ENCODE measurements at places on chromosomes 11 and 22. TPM values are rescaled to one million over a fixed set of nuclear protein-coding genes. Genes with fewer than 3 reads are reported as not detected.

DNA sequence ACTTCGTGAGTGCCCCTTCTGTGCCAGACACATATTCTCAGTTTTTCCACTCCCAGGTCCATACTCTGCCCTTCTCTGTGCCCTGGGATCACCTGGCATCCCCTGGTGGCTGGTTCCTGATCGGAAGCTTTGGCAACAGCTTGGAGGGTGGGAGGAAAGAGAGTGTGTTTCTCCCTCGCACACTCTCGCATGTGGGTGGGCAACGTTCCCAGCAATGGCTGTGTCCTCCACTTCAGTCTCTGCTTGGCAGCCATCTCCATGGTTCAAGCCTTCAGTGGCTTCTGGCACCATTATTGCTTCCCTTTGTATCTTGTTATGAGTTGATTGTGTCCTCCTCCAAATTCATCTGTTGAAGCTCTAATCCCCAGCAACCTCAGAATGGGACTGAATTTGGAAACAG lies 342.7 kb upstream of the SYN3 start:
- no peak overlapping the region for H3K4me3 ChIP-seq
- no peaks in the 10 kb centered on the region for H3K4me1 ChIP-seq
- H3K36me3 ChIP-seq, result peaks cover 3% of the 10 kb centered on the region
- H3K27me3 ChIP-seq, result no peaks in the 10 kb centered on the region
- DNase-seq, result no peak

GRCh38 chr11:67384851-67385366 lies 6.9 kb upstream of the RAD9A start:
- no peak overlapping the region for H3K27ac ChIP-seq
- H3K36me3 ChIP-seq, result no peaks in the 10 kb centered on the region
- no peaks in the 10 kb centered on the region for H3K27me3 ChIP-seq

- H3K4me1 ChIP-seq, result peaks cover 11% of the 10 kb centered on the region
- no peak overlapping the region for H3K4me3 ChIP-seq
- peaks cover 41% of the 10 kb centered on the region for H3K36me3 ChIP-seq
- no peak for DNase-seq
- peak overlapping the region; percentile 85 for H3K27ac ChIP-seq
- H3K27me3 ChIP-seq, result no peaks in the 10 kb centered on the region
Measured at GRCh38 chr11:587546-587945, 11.3 kb downstream of the PHRF1 start.

GRCh38 chr11:23364076-23364475 lies 503.8 kb upstream of the CCDC179 start:
- H3K27ac ChIP-seq, result no peak overlapping the region
- no peak overlapping the region for H3K4me3 ChIP-seq
- no peak for DNase-seq
- H3K4me1 ChIP-seq, result no peaks in the 10 kb centered on the region

GRCh38 chr11:3154001-3154599 lies 11.0 kb downstream of the OSBPL5 start:
- DNase-seq, result no peak
- H3K36me3 ChIP-seq, result no peaks in the 10 kb centered on the region
- H3K4me1 ChIP-seq, result peaks cover 1% of the 10 kb centered on the region
- no peaks in the 10 kb centered on the region for H3K27me3 ChIP-seq
- H3K27ac ChIP-seq, result peak overlapping the region; percentile 3

DNA sequence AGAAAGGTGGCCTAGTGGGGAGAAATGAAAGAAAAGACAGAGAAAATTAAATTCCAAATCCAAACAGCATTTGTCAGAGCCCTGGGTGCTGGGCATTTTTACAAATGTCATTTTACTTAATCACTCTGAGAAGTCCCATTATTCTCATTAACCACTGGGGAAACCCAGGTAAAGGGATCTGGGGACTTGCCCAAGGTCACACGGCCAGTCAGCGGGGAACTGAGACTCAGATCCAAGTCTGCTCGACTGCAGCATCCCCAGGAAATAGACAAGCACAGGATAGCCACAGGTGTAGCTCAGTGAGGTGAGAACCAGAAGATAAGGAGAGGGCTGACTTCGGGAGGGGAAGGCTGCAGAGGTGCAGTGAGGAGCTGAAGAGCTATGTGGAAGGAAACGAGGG lies 7.9 kb downstream of the NRXN2 start:
- H3K36me3 ChIP-seq, result no peaks in the 10 kb centered on the region
- H3K27ac ChIP-seq, result no peak overlapping the region
- H3K4me3 ChIP-seq, result no peak overlapping the region
- DNase-seq, result no peak
- H3K27me3 ChIP-seq, result peaks cover 21% of the 10 kb centered on the region

DNA sequence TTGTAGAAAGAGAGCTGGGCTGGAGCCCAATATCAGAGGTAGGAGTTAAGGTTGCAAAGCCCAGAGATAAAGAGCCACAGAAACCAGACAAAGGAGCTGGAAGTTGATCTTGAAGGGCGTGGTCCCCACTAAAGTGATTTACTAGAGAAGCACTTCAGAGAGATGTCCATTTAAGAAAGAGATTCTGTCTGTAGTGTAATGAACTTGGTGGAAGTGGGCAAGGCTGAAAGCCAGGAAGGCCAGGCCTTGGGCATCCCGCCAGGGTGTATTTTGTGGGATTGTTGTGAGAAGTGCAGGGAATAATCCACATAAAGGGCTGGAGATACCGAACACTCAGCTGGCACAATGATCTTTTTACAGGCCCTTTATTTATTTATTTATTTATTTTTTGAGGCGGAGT lies 1398.8 kb downstream of the TBC1D22A start:
- no peak overlapping the region for H3K27ac ChIP-seq
- no peaks in the 10 kb centered on the region for H3K36me3 ChIP-seq
- no peak overlapping the region for H3K4me3 ChIP-seq
- no peaks in the 10 kb centered on the region for H3K4me1 ChIP-seq

DNA sequence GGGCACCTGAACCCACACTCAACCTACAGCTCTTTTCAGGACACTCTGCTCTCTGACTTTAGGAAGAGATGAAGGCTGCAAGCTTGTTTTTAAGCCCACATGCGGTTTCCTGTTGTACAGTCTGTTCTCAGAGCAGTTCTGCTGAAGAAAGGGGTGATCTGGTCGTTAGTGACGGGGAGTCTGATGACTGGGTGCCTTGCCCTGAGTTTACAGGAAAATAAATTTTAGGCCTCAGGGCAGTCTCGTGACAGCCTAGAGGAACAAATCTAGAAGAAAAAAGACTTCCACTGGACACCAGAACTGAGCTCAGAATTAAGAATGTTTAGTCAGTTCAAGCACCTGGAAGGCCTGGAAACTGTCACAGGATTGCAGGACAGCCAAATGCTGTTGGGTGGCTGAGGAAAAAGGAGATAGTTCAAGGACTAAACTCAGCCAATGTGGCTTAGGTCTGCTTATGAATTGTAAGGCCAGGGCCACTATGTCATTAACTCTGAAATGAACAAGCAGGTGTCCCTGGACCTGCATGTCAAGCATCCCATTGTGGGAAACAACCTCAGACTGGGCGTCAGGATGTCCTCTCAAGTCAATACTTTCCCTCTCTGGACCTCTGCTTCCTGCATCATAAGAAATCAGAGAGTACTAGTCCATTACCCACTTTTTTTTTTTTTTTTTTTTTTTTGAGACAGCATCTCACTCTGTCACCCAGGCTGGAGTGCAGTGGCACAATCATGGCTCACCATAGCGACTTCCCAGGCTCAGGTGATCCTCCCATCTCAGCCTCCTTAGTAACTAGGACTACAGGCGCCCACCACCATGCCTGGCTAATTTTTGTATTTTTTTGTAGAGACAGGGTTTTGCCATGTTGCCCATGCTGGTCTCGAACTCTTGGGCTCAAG lies 5.7 kb downstream of the PIK3IP1 start:
- H3K36me3 ChIP-seq, result no peaks in the 10 kb centered on the region
- peaks cover 3% of the 10 kb centered on the region for H3K4me1 ChIP-seq
- H3K27me3 ChIP-seq, result no peaks in the 10 kb centered on the region
- DNase-seq, result no peak
- no peak overlapping the region for H3K4me3 ChIP-seq

DNA sequence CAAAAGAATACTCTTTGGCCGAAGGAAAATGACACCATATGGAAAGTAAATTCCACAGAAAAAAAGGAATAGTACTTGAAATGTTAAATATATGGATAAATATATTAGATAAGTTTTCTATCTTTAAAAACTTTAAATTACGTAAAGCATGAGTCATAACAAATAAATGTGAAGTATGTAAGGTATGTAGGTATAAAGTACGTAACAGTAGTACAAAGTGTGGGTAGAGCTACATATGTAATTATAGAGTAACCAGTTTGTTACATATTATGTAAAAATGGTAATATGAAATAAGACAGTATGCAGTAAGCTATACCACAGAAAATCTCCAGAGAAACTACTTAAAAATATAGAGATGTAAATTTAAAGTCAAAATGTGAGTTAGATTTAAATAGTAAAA lies 582.3 kb upstream of the CHORDC1 start:
- H3K4me3 ChIP-seq, result no peak overlapping the region
- H3K27ac ChIP-seq, result no peak overlapping the region
- no peaks in the 10 kb centered on the region for H3K27me3 ChIP-seq
- H3K4me1 ChIP-seq, result no peaks in the 10 kb centered on the region

DNA sequence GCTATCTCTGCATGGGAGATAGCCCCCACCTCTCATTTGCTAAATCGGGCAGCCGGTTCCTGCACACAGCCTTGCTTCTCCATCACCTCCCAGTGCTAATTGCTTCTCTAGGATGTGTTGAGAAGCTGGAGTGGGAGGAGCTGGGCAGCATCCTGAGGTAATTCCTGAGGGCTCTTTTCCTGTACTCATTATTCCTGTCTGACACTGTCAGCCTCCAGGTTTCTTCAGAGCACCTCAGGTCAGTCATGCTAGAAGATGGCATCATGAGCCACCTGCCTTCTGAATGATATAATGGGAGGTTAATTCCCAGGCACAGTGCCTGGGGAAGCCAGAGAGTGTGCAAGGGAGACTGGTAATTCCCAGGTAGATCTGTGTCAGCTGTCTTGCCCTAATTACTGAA lies 133.0 kb downstream of the RAB38 start:
- H3K4me1 ChIP-seq, result peaks cover 1% of the 10 kb centered on the region
- H3K36me3 ChIP-seq, result no peaks in the 10 kb centered on the region
- no peak for DNase-seq
- no peak overlapping the region for H3K4me3 ChIP-seq
- H3K27ac ChIP-seq, result no peak overlapping the region

- H3K27ac ChIP-seq, result no peak overlapping the region
- no peak overlapping the region for H3K4me3 ChIP-seq
- no peak for DNase-seq
- no peaks in the 10 kb centered on the region for H3K4me1 ChIP-seq
- H3K27me3 ChIP-seq, result no peaks in the 10 kb centered on the region
- H3K36me3 ChIP-seq, result no peaks in the 10 kb centered on the region
Measured at GRCh38 chr11:32400670-32401369, 34.5 kb downstream of the WT1 start.

- no peak overlapping the region for H3K27ac ChIP-seq
- no peaks in the 10 kb centered on the region for H3K4me1 ChIP-seq
- no peaks in the 10 kb centered on the region for H3K36me3 ChIP-seq
- no peaks in the 10 kb centered on the region for H3K27me3 ChIP-seq
- no peak for DNase-seq
- no peak overlapping the region for H3K4me3 ChIP-seq
Measured at GRCh38 chr11:3949125-3949524, 93.7 kb downstream of the STIM1 start.

DNA sequence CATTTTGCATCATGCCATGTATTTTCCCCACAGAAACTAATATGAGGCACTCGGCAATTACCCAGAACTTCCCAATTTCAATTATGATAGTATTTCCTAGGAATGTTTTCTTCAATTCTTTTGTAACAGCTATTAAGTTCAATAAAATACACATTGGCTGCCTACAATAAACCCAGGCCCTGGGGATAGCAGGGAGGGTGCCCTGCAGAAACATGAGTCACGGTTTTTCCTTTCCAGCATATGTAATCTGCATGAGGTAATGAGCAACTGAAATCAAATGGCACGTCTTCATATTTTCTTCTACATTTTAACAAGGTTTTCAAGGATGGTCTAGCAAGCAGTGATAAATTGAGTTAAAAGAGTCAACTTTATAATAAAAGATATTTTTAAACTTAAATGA lies 32.0 kb downstream of the GUCY1A2 start:
- DNase-seq, result no peak
- no peaks in the 10 kb centered on the region for H3K36me3 ChIP-seq
- H3K27ac ChIP-seq, result no peak overlapping the region
- no peaks in the 10 kb centered on the region for H3K4me1 ChIP-seq
- no peaks in the 10 kb centered on the region for H3K27me3 ChIP-seq
- H3K4me3 ChIP-seq, result no peak overlapping the region

GRCh38 chr11:70301191-70301590 lies 30.7 kb downstream of the PPFIA1 start:
- no peaks in the 10 kb centered on the region for H3K27me3 ChIP-seq
- H3K27ac ChIP-seq, result no peak overlapping the region
- no peak overlapping the region for H3K4me3 ChIP-seq
- no peaks in the 10 kb centered on the region for H3K4me1 ChIP-seq
- DNase-seq, result no peak

DNA sequence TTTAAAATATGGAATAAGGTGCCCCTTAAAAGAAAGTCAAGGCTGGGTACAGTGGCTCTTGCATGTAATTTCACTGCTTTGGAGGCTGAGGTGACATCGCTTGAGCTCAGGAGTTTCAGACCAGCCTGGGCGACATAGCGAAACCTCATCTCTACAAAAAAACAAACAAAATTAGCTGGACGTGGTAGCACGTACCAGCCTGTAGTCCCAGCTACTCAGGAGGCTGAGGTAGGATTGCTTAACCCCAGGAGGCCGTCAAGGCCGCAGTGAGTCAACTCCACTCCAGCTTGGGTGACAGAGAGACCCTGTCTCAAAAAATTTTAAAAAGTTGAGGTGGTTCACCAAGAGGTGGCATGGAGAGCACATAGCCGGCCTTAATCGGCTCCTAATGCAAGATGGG lies 17.7 kb upstream of the ADORA2A start:
- H3K27me3 ChIP-seq, result no peaks in the 10 kb centered on the region
- no peaks in the 10 kb centered on the region for H3K4me1 ChIP-seq
- no peak overlapping the region for H3K4me3 ChIP-seq

- DNase-seq, result no peak
- H3K4me1 ChIP-seq, result peaks cover 3% of the 10 kb centered on the region
- no peak overlapping the region for H3K4me3 ChIP-seq
Measured at GRCh38 chr11:108341654-108342053, 118.8 kb downstream of the ATM start.

Gene OR8A1
- not detected for total RNA-seq

Gene PRAME
- not detected for total RNA-seq

Gene MED19
- 5.6 TPM for total RNA-seq

Gene APOL3
- 11.4 TPM for total RNA-seq

Gene APOL5
- total RNA-seq, result not detected

Gene ENTHD1
- total RNA-seq, result not detected

Data from liver (tissue), 10 donors.